Activated naive CD4-positive, alpha-beta T cell treated with anti-CD3 and anti-CD28 coated beads, Interleukin-2, amount 10 ng/mL, durations not matched to agents 7 days and 5 days (primary cell): ENCODE measurements at places on chromosomes 11 and 22.
A peak's percentile ranks its signal among the peaks of the same experiment; 100 is the strongest.

- no peak for DNase-seq
Measured at GRCh38 chr22:27985323-27986275, 66.5 kb upstream of the PITPNB start.

DNA sequence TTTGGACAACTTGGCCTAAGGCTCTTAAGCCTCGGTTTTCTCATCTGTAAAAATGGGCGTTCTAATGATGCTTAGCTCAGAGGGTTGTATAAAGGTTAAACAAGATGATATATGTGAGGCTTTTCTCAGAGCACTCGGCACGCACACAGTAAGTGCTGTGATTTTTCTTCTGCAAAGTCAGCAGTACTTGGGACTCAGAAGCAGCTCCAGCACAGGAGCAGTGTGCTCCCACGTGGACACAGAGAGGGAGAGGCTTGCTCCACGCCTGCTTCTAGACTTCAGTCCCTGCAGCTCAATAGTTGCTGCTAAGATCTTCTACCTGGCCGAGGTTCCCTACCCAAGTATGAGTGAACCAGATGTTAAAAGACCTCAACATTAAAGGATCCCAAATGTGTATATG lies 39.9 kb upstream of the PHF21A start:
- DNase-seq, result no peak

DNA sequence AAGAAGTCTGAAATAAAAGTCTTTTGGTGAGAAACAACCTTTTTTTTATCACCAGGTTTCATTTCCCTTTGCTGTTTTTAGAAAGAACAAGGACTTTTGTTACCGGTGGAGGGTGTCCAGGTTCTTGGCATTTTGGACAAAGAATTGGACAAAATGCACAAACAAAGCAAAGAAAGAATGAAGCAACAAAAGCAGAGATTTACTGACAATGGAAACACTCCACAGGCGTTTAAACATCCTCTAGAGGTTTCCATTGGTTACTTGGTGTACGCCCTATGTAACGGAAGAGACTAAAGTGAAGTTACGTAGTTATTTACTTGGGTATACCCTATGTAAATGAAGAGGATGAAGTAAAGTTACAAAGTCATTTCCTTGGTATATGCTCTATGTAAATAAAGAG lies 1487.0 kb downstream of the LRRC4C start:
- no peak for DNase-seq

DNA sequence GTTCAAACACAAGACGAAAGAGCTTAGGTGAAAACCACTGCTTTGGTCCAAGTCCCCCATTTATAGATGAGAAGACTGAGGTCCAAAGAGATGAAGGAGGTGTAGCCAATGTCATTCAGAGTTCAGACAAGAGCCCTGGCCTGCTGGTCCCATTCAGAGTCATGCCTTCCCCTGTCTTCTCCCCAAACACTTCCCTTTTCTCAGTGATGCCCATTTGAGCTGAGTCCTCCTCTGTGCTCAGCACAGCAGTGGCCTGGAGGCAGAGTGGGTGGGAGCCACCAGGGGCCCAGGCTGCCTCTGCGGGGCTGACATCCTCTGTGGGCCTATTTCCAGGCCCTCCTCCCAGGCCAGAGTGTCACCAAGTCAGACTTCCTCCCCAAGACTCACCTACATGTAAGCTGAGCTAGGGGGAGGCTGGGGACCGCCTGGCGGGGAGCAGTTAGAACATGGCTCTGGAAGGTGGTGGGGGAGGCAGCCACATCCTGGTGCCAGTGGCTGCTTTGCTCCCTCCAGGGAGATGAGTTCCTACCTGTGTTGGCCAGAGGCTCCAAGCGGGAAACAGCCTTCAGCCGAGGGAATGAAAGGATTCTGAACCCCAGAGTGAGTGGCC lies 22.4 kb upstream of the LRRC10B start:
- no peak for DNase-seq

- no peak for DNase-seq
Measured at GRCh38 chr11:63762654-63763495, 5.7 kb downstream of the ZFTA start.

GRCh38 chr11:60781286-60781980 lies 3.7 kb upstream of the MS4A10 start:
- DNase-seq, result no peak

- no peak for DNase-seq
Measured at GRCh38 chr11:9914064-9914463, 250.2 kb downstream of the SWAP70 start.

- DNase-seq, result no peak
Measured at GRCh38 chr22:32205974-32206773, 1.3 kb upstream of the RFPL2 start.

GRCh38 chr11:64103277-64103985 lies 62.5 kb downstream of the MACROD1 start:
- no peak for DNase-seq

- no peak for DNase-seq
Measured at GRCh38 chr11:46724088-46724487, 5.1 kb downstream of the F2 start.

- no peak for DNase-seq
Measured at GRCh38 chr11:43947003-43947500, 4.6 kb downstream of the C11orf96 start.

DNA sequence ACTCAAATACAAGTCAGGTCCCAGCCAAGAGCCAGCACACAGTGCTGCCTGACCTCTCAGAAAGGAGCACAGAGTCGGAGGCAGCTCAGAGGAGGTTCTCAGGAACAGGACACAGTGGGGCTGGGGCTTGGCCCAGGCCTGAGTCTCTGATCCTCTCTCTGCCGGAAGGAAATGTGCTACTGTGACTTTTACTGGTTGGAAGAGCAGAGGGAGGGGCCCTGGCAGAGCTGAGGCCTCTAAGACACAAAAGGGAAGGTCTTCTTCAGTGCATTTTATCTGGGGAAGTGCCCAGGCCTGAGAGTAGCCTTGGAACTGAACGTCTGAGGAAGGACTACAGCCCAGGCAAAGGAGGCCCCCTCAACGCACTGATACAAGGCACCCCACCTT lies 16.2 kb upstream of the CASTOR1 start:
- peak; percentile 81 for DNase-seq

DNA sequence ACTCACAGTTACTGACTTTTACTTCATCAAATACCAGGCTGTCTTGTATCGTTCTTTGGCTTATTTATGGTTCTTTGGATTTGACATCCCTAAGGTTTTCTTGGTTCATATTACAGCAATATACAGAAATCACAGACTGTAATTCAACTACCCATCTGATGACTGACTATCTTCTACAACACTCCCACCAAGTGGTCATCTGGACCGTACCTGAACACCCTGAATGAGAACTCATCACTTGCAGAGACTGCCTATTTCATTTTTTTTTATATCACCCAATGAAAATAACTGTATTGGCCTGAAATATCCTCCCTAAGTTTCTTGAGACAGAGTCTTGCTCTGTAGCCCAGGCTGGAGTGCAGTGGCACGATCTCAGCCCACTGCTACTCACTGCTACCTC lies 9.5 kb upstream of the UPB1 start:
- no peak for DNase-seq

GRCh38 chr11:16001044-16001568 lies 355.2 kb downstream of the SOX6 start:
- DNase-seq, result no peak

DNA sequence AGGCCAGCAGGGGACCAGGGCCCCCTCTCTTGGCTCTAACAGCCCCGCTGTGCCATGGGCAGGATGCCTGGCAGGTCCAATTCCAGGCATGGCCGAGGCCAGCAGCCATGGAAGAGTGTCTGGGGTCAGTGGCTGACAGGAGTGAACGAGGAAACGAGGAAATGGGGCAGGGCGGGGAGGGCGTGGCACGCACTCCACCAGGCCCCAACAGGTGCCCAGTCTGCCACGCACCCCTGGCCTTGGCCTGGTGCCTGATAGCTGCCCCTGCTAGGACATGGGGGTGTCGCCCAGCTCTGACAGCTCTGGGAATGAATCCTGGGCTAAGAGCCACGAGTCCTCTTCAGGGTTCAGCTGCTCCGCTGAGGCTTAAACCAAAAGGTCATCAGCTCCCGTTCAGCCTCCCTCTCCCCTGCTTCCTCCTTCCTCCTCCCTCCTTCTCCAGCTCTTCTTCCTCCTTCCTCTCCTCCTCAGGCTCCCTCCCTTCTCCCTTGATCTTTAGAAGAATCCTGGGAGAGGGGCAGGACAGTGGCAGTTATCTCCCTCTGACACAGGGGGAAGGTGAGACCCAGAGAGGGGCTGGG lies 11.5 kb upstream of the TBC1D22A start:
- no peak for DNase-seq

GRCh38 chr22:45398214-45398613 lies 15.2 kb downstream of the SMC1B start:
- no peak for DNase-seq

GRCh38 chr11:120236169-120237107 lies 3.5 kb upstream of the POU2F3 start:
- DNase-seq, result no peak

DNA sequence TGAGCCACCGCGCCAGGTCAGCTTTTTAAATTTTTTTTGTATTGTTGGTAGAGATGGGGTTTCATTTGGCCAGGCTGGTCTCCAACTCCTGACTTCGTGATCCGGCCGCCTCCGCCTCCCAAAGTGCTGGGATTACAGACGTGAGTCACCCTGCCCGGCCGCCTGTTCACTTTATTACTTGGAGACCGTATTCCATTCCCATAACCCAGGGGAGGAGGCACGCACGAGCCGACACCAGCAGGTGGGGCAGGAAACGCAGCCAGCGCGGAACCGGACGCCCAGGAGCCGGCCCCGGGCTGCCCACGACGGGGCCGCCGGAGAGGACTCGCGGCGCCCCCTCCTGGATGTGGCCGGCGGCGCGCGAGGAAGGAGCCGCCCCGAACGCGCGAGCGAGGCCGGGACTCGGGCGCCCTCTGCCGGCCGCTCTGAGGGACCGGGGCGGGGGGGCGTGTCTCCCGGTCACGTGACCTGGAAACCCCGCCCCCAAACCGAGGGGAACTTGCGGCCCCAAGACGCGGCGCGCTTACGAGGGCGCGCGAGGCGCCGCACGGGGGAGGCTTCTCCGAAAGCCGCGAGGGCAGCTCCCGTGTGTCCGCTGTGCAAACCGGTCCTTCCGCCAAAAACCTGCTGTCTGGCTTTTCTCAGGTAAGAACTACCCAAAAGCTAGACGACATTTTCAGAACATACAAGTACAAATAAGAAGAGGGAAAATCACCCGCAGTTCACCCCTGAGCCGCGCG lies 11.6 kb upstream of the RNH1 start:
- peak; percentile 88 for DNase-seq

DNA sequence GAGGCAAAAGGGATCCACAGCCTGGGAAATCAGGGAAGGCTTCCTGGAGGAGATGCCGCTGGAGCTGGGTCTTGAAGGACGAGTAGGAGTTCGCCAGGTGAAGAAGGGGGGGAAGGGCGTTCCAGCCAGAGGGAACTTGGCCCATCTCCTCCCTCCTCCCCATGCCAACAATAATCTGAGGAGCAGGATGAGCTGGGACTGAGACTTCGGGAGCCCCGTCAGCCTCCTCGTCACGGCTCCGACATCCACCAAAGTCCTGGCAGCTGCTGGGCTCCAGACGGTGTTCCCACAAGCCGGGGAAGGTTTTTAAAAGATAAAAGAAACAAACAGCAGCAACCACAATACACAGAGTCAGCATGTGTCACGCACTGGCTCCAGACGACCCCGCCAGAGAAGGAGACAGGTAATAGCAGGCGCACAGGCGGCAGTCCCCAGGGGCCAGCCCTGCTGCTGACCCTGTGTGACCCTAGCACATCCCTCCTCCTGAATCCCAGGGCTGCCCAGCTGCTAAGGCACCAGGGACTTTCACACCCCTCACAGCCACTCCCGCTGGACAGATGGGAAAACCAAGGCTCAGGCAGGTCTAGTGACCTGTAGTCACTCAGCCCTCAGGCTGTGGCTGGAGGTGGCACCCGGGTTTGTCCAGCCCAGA lies 37.3 kb downstream of the NUP50 start:
- DNase-seq, result no peak

DNA sequence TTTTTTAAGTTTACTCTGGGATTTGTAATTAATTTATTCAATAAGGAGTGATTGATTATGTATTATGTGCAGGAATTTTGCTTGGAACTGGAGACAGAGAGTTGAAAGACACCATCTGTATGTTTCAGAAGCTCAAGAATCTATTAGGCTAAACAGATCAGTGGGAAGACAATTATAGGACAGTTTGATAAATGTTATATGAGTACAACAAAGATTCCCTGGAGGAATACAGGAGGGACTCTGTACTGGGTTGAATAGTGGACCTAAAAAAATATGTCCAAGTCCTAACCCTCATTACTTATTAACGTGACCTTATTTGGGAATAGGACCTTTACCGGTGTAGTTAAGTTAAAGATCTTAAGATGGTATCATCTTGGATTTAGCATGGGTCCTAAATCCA lies 681.2 kb downstream of the NELL1 start:
- DNase-seq, result no peak

DNA sequence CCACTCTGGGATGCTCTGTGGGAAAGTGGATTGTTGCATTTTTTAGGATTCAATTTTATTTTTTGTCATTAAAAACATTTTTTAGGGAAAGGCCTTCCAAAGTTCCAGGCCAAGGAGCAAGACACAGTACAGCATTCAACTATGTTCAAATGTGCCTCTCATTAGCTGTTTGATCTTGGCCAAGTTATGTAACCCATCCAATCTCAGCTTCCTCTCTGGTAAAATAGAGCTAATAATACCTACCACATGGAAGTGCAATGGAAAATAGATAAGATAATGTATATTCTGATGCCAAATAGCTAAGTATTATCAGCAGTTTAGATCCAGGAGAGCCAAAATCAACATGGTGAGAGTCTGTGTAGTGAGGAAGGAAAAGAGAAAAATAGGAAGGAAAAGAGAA lies 220.3 kb upstream of the SESN3 start:
- no peak for DNase-seq

DNA sequence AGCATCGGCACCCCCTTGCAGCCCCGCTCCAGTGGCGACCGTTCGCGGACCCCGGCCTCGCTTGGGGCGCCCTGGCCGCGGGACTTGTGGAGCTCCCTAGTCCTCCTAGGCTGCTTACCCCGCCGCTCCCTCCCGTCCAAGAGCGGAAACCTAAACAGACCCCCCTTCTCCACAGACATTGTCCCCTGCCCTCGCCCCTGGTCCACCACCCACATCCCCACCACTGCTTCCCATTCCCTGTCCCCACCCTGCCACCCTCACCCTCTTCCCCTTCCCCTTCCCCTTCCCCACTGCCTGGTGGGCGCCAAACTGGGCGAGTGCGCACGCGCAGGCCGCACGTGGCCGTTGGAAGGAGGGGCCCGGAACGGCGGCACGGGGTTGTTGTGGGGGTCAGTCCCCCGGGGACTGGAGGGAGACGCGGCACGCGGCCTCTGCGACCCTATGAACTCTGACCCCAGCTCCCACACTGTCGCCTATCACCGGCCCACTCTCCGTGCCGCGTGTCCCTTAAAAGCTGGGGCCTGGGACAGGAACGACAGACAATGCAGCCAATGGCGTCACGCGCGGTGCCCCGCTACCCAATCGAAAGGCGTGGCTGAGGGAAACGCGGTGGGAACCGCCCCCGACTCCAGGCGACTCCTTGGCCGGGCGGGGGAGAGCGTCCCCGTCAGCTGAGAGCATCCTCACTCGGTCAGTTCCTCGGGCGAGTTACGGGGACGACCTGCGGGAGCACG lies at the start of gene SNX32:
SNX32 (plus strand) TSS at position 667 of the 734 bp plus-strand sequence. CDS start 103 bp downstream, outside the sequence.
- peak; percentile 97 for DNase-seq

DNA sequence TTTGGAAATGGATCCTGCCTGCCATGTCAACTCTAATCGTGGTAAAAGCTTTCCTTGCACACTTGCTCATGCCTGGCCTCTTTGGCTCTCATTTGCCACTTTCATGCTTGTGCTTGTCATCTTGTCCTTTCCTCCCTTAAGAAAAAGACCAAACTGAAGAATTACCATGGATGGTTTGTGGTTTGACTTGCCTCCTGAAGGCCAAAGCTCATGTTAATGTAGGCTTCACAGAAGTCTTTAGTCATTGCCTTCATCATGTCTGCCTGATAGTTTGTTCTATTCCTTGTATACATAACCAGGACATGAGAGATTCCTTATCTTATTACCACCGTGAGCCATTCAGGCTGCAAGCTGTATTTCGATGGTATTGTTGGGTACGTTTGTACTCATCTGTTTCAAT lies 17.3 kb downstream of the TEAD1 start:
- DNase-seq, result no peak
